ENCODE measurements at places on chromosomes 12 and 14.

DNA sequence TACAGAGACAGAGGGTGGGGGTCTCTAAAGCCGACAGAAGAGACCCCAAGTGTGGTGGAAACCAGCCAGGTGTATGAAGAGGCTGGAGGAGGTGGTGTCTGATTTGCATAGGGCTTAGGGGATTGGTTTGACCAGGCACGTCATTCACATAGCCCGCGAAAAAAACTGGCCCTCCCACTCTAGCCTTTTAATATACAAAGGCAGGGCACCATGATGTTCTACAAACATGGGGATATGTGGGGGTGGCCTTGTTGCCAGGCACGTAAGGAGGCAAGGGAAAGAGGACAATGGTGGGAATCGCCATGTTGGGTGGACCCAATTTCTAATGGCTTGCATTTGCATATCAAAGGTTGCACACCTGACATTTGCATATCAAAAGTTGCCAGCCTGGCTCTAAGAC lies 13.2 kb downstream of the LALBA start:
- no peak for DNase-seq

- DNase-seq, result no peak
Measured at GRCh38 chr14:50792051-50792477, 38.9 kb downstream of the NIN start.

GRCh38 chr12:43840338-43840737 lies 4.5 kb downstream of the TMEM117 start:
- DNase-seq, result no peak

- DNase-seq, result no peak
Measured at GRCh38 chr12:6438345-6438744, 6.4 kb upstream of the CD27 start.

GRCh38 chr14:106037380-106037779 lies 511.0 kb downstream of the TMEM121 start:
- DNase-seq, result no peak

DNA sequence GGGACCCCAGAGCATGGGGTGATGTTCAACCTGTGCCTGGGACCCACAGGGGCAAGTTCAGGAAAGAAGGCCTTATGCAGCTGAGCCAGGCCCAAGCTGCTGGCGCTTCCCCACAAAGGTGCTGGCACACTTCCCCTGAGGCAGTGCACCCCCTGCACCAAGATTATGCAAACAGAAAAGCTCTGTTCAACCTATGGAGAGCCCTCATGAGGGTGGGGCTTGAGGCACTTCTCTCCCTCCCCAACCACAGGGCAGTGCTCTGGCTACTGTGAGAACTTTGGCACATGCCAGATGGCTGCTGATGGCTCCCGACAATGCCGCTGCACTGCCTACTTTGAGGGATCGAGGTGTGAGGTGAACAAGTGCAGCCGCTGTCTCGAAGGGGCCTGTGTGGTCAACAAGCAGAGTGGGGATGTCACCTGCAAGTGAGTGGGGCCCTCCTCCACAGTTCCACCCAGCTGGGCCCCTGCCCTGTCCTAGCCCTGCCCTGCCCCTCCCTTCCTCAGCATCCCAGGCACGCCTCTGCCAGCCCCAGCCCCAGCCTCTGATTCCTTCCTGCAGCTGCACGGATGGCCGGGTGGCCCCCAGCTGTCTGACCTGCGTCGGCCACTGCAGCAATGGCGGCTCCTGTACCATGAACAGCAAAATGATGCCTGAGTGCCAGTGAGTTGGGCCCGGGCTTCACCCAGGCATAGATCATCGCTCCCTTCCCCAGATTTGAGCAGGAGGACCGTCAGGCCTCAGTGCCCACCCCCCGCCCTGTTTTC lies 5.5 kb upstream of the NXPH4 start:
- no peak for DNase-seq

DNA sequence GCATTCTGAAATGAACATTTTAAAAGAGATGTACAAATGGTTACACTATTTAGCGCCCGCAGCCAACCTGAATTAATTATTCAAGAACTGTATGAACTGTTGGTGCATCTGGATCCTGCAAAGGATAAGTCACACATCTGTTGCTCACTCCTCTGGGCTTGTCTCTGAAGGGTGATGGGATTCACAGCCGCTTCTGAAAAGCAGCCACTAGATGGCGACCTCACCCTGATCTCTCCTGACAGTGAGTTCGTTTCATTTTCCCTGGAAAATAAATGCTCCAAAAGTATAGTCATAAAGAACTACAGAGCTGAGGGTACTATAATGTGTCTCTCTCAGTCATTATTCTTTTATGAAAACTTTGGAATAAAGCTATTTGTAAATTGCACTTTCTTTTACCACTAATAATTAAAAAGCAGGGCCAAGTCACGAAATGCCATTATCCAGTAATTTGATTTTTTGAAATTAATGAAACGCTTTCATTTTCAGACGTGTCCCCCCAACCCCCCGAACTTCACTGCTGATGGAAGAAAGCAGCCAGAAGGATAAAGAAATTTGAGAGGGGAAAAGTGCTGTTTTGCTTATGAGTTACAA lies 789.6 kb downstream of the NRXN3 start:
- peak; percentile 29 for DNase-seq

- no peak for DNase-seq
Measured at GRCh38 chr12:92446083-92446460, 256.7 kb upstream of the PLEKHG7 start.

- DNase-seq, result no peak
Measured at GRCh38 chr12:106010741-106011140, 128.0 kb downstream of the NUAK1 start.

DNA sequence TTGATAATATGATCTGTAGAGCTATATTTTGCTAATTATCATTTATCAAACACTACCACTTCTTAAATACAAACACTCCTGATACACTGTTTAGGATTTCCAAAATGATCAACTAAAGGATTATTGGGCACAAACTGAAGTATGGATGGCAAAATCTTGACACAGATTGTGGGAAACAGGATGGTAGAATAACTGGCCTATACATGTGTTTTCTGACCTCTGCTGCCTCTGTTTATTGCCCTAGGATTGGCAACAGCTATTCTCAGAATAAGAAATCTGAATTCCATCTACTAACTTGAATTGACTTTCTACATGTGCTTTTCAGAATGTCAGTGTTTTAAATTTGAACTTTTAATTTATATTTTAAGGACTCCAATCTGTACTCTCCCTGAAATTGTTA lies 209.1 kb downstream of the MED13L start:
- no peak for DNase-seq

DNA sequence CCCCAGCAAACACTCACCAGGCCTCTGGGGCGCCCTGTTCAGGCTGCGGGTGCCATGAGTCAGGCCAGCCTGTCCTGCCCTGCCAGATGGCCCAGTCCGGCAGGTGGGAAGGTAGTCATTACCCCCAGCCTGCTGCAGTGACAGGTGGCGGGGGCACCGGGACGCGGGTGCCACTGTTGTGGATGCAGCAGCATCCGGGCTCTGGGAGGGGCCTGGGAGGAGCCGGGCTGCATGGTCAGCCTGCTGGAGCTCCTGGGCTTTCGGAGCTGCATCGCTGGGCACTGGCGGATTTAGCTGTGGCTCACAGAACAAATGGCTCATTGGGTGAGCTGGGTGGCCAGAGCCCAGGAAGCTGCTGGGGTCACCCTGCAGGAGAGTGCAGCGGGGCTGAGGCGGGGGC lies 13.5 kb downstream of the CEP170B start:
- DNase-seq, result no peak

- no peak for DNase-seq
Measured at GRCh38 chr14:69620981-69621380, 9.6 kb downstream of the SUSD6 start.

DNA sequence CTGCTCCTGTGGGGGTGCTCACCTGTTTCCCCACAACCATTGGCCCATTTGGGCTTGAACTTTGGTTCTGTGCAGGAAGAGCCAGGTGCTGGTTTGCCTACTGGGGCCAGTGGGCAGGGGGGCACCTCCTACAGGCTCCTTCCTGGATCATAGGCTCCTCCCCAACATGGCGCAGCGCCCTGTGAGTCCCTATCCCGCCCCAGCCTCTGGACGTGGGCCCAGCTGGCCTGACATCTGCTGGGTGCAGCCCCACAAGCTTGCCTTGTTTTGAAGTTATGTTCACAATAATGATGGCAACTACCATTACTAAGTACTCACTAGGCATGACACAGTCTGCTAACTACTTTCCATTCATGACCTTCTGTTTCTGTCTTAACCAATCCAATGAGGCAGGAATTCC lies 147.8 kb downstream of the RBM19 start:
- DNase-seq, result no peak

DNA sequence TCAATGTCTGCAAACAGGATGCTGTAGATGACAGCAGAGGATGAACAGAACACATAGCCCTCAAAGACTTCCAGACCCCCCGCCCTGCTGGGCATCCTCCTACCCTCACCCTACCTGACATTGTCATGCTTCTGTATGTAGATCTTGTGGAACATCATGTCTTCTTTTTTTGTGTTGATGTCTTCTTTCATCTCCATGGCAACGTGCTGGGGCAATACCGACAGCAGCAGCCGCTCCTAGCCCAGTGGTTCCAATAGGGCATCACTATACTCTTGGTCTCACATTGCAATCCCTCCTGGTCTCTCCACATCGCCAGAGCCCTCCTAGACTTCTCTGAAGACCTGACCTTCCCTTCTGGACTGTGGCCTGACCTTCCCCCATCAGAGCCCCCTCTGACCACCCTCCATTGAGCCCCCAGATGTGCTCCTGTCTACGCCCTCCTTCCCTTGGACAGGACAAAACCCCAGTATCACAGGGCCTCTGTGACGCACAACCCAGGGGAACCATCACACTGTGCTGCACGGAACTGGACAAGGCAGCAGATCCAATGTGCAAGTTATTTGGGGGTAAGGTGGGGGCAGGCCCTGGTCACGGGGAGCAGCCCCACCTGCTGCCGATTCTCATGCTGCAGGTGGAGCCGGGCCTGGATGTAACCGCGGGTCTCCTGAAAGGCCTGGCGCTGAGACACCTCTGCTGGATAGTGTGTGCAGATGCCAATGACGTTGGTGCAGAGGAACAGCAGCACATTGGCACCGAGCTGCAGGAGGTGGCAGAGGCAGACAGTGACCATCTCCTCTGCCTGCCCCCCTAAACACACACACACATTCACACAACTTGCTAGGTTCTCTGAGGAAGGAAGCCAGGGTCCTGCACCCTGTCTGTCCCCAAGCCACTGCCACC lies 11.1 kb downstream of the ADCY6 start:
- no peak for DNase-seq

GRCh38 chr12:58502841-58503240 lies 417.5 kb downstream of the LRIG3 start:
- DNase-seq, result no peak

- DNase-seq, result no peak
Measured at GRCh38 chr12:120006258-120006975, 17.4 kb downstream of the BICDL1 start.

DNA sequence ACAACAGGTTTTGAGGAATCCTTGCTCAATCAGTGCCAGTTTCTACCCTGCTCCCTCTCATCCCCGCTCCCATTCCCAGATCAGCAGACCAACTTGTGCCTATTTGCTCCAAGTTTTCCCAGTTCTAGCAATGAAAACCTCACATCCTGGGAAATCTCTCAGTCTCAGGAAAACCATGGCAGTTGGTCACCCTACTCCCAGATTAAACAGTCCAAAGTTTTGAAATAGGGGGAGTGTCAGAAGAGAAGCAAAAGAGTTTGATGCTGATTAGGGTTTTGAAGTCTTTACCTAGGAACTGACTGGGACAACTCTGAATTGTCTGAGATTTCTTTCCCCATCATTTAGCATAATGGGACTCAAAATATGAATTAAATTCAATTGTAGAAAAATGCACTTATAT lies 95.8 kb upstream of the ARID2 start:
- DNase-seq, result no peak

- DNase-seq, result no peak
Measured at GRCh38 chr14:56676042-56676441, 96.4 kb downstream of the TMEM260 start.

GRCh38 chr14:71029236-71029781 lies 122.0 kb downstream of the PCNX1 start:
- no peak for DNase-seq

DNA sequence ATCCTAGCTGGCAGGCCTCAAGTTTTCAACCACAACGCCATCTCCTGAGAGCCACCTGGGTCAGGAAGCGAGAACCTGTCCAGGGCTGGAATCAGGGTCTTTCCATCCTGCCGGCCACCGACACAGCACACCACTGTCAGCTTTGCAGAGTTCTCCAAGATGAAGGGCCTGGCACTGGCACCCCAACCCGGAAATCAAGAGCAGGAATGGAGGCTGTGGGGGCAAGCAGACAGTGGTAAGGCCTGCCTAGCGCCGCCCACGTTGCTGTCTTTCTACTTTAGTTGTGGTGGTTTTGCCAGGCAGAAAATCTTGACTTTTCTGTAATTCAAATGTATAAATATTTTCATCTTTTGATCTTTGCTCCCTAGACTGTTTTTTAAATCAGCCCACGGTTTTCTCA lies 90.7 kb downstream of the ITPK1 start:
- DNase-seq, result no peak

- no peak for DNase-seq
Measured at GRCh38 chr12:49219417-49220026, 30.6 kb upstream of the TUBA1A start.

DNA sequence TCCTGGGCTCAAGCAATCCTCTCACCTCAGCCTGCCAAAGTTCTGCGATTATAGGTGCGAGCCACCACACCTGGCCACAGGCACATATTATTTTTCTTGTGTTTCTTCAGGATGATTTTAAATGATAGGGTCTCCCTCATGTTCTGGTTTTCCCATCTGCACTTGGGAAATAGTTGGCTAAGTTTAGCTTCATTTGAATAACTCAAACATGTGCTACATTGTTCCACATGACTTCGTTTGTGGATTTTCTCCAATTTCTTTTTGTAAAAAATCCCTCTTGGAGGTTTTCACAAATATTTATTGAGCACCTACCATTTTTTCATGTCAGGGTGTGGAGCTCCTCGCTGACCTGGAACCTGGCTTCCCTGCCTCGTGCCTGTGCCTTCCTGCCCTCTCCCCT lies 55.2 kb upstream of the GNPNAT1 start:
- no peak for DNase-seq

- no peak for DNase-seq
Measured at GRCh38 chr14:75753696-75754095, 92.7 kb downstream of the TTLL5 start.

DNA sequence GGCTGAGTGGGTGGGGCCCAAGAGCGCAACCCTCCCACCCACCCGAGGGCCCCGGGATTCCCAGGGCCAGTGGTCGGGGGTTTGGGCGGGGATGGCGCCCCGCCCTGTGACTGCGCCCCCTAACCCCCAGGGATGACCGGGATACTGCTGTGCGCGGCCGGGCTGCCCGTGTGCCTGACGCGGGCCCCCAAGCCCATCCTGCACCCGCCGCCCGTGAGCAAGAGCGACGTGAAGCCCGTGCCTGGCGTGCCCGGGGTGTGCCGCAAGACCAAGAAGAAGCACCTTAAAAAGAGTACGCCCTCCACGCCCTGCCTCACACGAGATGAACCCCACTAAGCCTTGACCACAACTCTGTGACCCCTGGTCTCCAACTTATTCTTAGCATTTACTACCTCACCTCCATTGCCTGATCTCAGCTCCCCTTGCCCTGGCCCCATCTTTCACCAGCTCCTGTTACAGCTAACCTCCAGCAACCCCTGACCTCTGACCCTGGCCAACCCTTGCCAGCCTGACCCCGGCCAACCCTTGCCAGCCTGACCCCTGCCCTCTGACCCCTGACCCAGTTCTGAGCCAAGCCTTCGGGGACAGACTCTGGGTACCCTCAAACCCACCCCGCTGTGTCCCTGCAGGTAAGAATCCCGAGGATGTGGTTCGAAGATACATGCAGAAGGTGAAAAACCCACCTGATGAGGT lies 37.0 kb downstream of the DTX1 start:
- no peak for DNase-seq
